ENCODE measurements at places on chromosomes 4 and X.

GRCh38 chr4:47690611-47691010 is 147.3 kb downstream of the CORIN start:
- DNase-seq: no peak

GRCh38 chrX:41095908-41096307 is 10.7 kb downstream of the USP9X start:
- no peak for DNase-seq

- no peak for DNase-seq
Observed at GRCh38 chrX:91434351-91435168, at the start of gene PABPC5. Gene PABPC5 (plus strand): TSS chrX:91434839. CDS start chrX:91435578, 739 bp downstream.

GRCh38 chrX:57379296-57379695 is 92.8 kb downstream of the FAAH2 start:
- no peak for DNase-seq

GRCh38 chr4:145177906-145178538 is 2.4 kb downstream of the OTUD4 start:
- DNase-seq: no peak

DNA sequence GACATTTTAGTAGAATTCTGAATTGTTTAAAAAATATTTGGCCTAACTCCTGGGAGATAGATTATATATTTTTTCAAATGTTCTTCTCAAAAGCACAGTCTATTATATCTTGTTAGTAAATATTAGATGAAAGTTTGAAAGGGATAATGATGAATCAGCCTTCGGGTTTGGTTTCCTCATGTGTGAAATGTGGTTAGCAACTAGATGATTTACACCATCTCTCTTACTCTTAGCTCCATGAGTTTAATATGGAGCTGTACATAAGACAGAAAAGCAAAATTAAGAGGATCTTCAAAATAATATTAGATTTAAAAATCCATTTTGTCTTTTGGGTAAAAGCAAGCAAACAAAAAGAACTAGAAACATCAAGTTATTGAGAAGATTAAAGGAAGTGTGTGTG is 120.8 kb upstream of the SFRP2 start:
- no peak for DNase-seq

All from stimulated activated CD4-positive, alpha-beta T cell treated with anti-CD3 and anti-CD28 coated beads, Interleukin-2, amount 100 ng/mL, for 48 hours (primary cell).